Esophagus mucosa (tissue), 1 donor: ENCODE measurements at places on chromosomes 7 and 10. TPM values are rescaled to one million over a fixed set of nuclear protein-coding genes. Genes with fewer than 3 reads are reported as not detected.
A peak's percentile ranks its signal among the peaks of the same experiment; 100 is the strongest.

- no peak for ATAC-seq
Measured at GRCh38 chr10:126840576-126841135, 64.6 kb upstream of the DOCK1 start.

- no peak for ATAC-seq
Measured at GRCh38 chr7:152967958-152968357, 208.4 kb downstream of the ACTR3B start.

DNA sequence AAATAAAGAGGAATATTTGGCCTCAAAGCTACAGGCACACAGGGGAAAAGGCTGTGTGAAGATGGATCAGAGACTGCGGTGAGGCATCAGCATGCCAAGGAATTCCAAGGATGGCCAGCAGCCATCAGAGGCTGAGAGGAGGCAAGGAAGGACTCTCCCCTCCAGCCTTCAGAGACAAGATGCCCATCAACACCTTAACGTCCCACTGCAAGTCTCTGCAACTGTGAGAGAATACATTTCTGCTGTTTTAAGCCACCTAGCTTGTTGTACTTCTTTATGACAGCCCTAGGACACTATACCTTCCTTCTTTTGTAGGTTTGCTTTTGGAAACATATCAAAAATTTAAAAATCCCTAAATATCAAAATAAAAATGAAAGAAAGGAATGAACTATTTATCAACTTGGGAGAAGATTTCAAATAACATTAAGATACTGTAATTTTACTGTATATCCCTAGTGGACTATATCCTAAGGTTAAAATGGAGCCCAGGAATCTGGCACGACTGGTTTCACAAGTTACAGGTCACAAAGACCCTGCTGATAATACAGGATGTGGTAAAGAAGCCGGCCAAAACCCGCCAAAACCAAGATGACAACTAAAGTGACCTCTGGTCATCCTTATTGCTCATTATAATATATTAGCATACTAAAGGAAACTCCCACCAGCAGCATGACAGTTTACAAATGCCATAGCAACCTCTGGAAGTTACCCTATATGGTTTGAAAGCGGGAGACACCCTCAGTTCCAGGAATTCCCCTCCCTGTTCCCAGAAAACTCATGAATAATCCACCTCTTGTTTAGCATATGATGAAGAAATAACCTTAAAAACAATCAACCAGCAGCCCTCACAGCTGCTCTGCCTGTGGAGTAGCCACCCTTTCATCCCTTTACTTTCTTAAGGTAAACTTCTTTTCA is 185.2 kb downstream of the AVL9 start:
- peak; percentile 80 for ATAC-seq

GRCh38 chr10:18219146-18219545 is 78.9 kb downstream of the CACNB2 start:
- ATAC-seq: no peak

GRCh38 chr7:5282543-5283316 is at the start of gene SLC29A4:
Gene SLC29A4 (plus strand): TSS chr7:5282943. CDS start chr7:5287817, 4,874 bp downstream.
- peak; percentile 51 for ATAC-seq

LAMB1 gene
- total RNA-seq: 35.0 TPM

DNA sequence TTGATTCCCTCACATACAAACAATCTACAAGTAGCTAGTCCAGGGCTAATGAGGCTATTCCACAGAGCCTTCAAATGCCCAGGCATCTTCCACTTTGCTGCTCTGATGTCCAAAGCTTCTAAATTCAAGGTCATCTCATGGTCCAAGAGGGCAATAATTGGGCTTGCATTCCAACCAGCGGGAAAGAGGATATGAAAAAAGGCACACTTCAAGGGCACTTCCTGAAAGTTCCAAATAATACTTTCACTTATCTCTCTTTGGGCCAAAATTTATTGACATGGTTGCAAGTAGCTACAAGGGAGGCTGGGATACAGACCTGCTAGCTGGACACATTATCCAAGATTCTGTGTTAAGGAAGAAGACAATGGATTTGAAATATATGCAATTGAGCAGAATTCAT is 25.2 kb upstream of the APBB1IP start:
- ATAC-seq: no peak

GRCh38 chr7:36906956-36907635 is 182.8 kb upstream of the AOAH start:
- no peak for ATAC-seq

- no peak for ATAC-seq
Measured at GRCh38 chr7:85866540-85866939, 679.7 kb upstream of the SEMA3D start.

C10orf62 gene
- 0.16 TPM for total RNA-seq
